ENCODE measurements at places on chromosomes 11 and 22. TPM values are rescaled to one million over a fixed set of nuclear protein-coding genes. Genes with fewer than 3 reads are reported as not detected.
A peak's percentile ranks its signal among the peaks of the same experiment; 100 is the strongest.

GRCh38 chr11:16392616-16393015 is 36.3 kb upstream of the SOX6 start:
- no peaks in the 10 kb centered on the region for H3K27me3 ChIP-seq
- H3K4me1 ChIP-seq = no peaks in the 10 kb centered on the region
- no peak overlapping the region for H3K4me3 ChIP-seq
- no peak overlapping the region for H3K27ac ChIP-seq
- no peaks in the 10 kb centered on the region for H3K36me3 ChIP-seq

The CLTCL1 gene
- 7.1 TPM for total RNA-seq

GRCh38 chr11:69854713-69855112 is 35.5 kb upstream of the FGF3 start:
- H3K4me1 ChIP-seq = no peaks in the 10 kb centered on the region
- no peak overlapping the region for H3K4me3 ChIP-seq
- peak; percentile 31 for DNase-seq

The KRTAP5-8 gene
- not detected for total RNA-seq

DNA sequence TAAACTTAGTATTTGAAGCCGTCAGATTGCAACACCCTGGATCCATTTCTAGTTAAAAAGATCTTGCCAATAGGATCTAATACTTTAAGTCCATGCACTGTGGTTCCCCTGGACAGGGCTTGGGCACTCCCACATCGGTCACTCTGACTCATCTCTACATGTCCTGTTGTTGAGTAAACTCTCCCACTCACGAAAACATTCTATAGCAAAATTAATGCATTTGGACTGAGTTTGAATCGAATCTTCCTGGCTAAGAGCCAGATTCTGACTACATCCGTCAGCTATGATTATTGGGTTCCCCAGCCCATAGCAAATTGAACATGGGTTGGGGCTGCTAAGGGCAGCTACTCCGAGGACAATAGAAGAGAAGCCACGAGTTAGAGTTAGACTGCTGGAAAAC is 182.1 kb upstream of the SORL1-AS1 start:
- H3K27ac ChIP-seq = no peak overlapping the region
- H3K36me3 ChIP-seq = no peaks in the 10 kb centered on the region
- peaks cover 9% of the 10 kb centered on the region for H3K4me1 ChIP-seq
- DNase-seq = no peak

GRCh38 chr11:746289-747157 is 741 bp upstream of the TALDO1 start:
- no peaks in the 10 kb centered on the region for H3K27me3 ChIP-seq
- H3K4me3 ChIP-seq = peak overlapping the region; percentile 51
- no peaks in the 10 kb centered on the region for H3K36me3 ChIP-seq
- peak overlapping the region; percentile 91 for H3K27ac ChIP-seq
- H3K4me1 ChIP-seq = peaks cover 26% of the 10 kb centered on the region

All from HCT116 (cell line).